ENCODE measurements at places on chromosomes 13 and 19.

- no peak for DNase-seq
Observed at GRCh38 chr13:21149568-21149967, 26.8 kb downstream of the SKA3 start.

- DNase-seq: no peak
Observed at GRCh38 chr13:48563626-48564025, 30.7 kb upstream of the RCBTB2 start.

- no peak for DNase-seq
Observed at GRCh38 chr13:21709697-21710096, 38.8 kb downstream of the FGF9 start.

GRCh38 chr13:53781941-53782340, 753.3 kb downstream of the OLFM4 start:
- peak; percentile 4 for DNase-seq

DNA sequence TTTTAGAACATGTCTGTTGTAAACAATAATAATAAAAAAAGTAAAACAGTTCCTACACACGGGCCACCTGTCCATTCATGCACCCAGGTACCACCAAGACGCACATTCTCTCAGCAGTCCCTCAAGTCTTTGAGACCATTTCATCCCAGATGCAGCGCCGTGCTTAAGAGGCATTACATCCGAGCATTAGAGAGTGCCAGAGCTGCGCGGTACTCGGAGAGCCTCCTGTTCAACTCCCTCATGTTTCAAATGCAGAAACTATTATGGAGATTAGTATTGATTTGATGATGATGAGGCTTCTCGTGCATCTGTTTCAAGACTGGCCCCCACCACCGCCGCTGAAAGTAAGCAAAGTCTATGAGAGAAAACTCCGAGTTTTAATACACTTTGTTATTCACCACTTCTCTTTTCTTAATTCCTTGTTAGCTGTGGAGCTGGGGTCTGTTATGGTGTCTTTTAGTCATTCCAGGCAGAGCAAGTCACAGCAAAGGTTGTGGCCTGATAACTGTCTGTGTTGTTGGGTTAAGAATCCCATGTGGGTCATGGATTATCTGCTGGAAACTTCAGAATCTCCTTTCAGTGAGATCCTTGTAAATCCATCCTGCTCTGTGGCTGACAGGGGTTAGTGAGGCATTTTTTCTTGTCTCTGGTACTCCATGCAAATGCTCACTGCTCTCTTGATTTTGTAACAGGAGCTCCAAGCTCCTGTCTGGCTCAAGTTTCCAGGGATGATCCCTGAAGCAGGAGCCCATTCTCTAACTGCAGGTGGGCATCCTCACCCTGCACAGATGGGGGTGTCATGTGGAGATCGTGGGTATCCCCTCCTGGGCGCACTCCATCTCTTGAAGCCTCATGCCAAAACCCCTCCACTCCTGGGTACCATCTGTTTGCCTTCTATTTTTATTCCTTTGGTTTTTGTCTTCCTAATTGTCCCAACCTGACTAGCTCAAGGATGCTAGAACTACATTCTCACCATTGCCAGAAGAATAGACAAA, 74.9 kb upstream of the MTIF3 start:
- DNase-seq: no peak

GRCh38 chr19:40241809-40242384, 15.4 kb upstream of the CCNP start:
- no peak for DNase-seq

GRCh38 chr19:42023943-42024260, 29.9 kb upstream of the ATP1A3 start:
- DNase-seq: no peak

DNA sequence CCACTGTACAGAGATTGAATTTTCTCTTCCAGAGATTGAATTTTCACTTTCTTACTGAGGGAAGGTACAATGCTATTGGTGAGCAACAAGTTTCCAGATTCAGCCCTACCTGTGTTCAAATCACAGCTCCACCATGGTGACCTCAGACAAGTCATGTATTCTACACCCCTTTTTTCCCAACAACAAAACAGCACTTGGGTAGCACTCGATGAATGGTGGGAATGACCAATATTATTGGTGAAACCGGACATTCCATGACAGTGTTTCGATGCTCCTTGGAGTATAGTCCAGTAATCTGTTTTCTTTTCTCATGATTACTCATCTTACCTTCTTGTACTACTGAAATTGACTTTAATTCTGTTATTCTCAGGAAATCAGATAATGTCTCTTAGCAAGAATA, 266.2 kb upstream of the SOX21 start:
- DNase-seq: no peak

- no peak for DNase-seq
Observed at GRCh38 chr19:6489278-6490061, 7.9 kb upstream of the DENND1C start.

DNA sequence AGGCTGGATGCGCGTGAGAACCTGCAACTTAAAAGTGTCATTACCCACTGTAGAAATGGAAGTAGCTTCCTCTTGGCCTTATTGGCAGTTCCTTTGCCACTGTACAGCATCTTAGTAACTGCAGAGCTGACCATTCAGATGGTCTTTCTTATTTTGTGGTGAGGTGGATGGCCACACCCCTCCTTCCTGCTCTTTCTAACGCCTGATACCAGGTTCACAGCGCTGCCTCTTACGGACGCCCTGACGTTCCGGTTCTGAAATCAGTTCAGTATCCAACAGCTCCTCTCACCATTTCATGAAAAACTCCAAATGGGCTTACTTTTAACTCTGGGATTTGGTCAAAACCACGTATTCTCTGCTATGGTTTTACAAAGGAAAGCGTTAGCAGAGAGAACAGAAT, 134.6 kb downstream of the ATP11A start:
- no peak for DNase-seq

DNA sequence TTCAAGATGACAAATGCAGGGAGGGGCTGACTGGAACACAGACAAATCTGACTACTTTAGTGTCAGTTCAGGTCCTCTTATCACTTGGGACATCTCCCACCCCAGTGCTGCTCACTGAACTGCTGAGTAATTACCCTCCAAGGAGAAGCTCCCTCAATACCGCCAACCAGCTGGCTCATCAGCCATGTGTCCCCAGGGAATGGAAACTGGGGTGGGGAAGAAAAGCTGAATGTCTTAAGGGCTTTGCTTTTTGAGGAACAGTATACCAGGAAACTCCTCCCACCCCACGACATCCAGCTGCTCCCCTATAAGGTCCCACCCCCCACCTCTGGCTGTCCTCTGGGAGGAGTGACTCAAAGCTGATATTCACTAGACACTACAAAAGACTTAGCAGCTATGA, 2.0 kb downstream of the ZNF823 start:
- DNase-seq: no peak

DNA sequence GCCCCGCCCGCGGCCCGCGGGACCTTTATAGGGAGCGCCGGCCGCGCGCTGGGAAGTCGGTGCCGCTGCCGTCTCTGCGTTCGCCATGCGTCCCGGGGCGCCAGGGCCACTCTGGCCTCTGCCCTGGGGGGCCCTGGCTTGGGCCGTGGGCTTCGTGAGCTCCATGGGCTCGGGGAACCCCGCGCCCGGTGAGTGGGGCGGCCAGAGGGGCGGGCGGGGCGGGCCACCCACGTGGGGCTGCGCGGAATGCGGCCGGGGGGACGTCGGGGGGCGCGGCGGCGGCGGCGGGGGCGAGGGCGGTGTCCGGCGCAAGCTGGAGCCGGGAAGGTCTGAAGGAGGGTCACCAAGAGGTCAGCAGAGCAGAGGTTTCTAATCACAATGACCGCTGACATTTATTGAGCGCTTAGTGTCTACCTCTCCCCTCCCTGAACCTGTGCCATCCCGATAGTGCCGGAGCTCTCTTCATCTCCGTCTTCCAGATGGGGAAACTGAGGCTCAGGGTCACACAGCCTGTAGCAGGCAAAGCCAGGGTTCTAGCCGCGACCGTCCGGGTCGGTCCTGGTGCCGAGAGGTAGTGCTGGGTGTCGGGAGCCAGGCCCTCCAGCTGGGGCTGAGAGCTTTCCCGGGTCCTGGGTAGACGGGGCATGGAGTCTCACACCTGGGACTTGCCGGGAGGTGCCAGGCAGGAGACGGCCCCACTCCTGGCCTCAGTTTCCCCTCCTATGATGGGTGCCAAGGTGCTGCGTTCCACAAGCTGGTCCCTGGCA, at the start of gene FSTL3:
Gene FSTL3 (plus strand): TSS at position 54 of the 767 bp plus-strand sequence. CDS start 32 bp downstream, at position 86.
- DNase-seq: peak; percentile 13

- DNase-seq: no peak
Observed at GRCh38 chr13:86741762-86742285, 929.3 kb upstream of the SLITRK5 start.

GRCh38 chr13:77028202-77028601, 1.2 kb upstream of the FBXL3 start:
- DNase-seq: no peak

DNA sequence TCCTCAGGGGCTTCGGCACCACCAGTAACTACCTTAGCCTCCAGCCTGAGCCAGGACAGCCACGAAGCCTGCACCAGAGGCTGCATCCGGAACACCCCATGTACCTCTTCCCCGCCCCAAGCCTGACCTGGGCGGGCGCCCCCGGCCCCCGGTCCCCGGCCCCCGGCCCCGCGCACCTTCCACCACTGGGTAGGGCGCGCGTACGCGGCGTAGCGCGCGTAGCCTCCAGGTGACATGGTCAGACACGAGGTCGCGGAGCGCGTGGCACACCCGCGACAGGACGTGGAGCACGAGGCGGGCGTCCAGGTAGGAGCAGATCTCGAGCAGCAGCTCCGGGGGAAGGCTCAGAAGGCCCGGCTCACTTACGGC, 450 bp downstream of the FBXW9 start:
- no peak for DNase-seq

DNA sequence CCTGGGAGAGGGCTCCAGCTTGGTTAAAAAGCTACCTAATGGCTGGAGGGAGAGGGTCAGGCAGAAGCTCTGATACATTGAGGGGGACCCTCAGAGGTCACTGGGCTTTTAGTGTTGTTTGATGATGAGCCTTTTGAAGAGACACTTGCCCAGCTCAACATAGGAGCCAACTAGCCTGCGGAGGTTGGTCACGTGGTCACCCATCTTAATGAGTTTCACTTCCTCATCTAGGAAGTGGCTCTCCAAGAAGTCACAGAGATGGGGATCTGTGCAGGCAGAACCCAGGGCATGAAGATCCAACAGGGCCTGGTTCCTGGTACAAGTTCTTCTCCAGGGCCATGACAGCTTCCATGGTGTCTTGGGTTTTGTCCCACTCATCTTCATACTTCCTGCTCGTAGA, 33.4 kb downstream of the IPO5 start:
- DNase-seq: no peak

GRCh38 chr13:111177921-111178320, 62.8 kb downstream of the ARHGEF7 start:
- no peak for DNase-seq

GRCh38 chr19:6970021-6970420, 51.2 kb downstream of the MBD3L2B start:
- no peak for DNase-seq

DNA sequence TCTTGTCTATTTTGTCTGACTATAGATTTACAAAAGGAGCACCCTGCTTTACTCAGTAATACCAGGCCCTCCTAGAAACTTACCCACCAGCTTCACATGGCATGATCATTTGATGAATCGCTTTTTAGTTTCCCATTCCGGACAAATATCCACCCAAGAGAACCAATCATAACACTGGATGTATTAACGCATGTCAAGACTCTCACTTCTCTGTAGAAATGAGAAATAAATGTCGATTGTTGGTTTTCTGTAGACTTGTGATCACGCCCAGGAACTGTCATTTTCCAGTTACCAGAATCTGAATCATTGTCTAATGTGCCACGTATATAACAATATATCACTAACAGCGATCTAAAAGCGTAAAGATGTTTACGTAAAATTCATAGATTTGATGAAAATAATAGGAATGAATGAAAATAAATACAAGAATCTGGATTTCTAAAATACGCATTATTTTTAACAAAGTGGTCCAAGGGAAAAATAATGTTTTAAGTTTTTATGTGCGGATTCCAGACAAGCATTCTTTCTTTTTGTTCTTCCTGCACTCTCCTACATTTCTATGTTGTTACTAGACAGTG, 14.0 kb downstream of the CDX2 start:
- DNase-seq: no peak

DNA sequence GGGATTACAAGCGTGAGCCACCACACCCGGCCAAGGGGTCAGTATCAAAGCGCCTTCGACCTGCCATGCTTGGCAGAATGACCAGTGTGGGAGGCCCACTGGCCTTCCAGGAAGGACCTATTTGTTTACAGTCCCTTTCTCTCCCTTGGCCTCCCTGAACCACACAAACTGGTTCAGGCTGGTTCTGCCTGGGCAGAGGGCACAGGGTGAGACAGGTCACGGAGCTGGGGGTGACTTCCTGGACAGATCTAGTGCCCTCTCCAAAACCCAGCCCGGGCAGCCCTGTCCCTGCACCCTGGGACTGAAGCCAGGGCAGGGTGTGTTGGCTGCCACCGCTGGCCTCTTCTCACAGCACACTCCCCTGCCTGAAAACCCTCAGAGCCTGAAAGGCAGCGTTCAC, 11.3 kb downstream of the PLEKHF1 start:
- DNase-seq: no peak

- no peak for DNase-seq
Observed at GRCh38 chr19:8259922-8260247, 48.3 kb downstream of the CD320 start.

DNA sequence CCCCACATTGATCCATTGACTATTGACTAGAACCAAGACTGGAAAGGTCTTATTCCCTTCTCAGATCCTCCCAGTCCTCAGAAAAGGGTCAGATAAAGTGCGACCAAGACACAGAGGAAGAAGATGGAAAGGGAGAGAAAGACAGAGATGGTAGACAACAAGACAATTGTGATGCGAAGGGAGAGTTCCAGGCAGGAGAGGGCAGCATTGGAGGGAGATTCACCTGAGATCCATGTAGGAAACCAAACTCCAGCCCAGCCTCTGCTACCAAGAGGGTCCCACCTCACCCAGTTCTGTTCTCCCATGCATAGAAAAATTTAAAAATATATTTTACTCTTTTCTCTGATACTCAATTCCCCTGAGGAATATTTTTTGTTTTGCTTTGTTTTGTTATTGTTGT, 67.3 kb upstream of the TSHZ3 start:
- DNase-seq: no peak

DNA sequence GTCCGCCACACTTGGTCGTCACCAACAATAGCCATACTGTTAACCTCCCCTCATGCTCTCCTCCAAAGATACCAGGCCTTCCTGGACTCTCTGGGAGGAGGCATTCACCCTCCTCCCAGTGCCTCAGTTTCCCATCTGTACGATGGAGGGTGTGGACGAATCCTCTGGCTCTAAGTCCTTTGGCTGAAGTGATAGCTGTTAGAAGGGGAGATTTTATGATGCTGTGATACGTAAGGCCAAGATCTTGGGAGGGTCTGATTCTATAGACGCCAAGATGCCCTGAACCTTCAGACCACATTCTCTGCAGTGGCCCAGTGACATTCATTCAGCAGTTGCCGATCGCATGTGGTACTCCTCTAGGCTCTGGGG, 14.8 kb upstream of the NOP53 start:
- DNase-seq: no peak

GRCh38 chr19:40810160-40810559, 11.2 kb downstream of the EGLN2 start:
- no peak for DNase-seq

Measured in SW 1271 (cell line).